ENCODE measurements at places on chromosomes 2 and 18. TPM values are rescaled to one million over a fixed set of nuclear protein-coding genes. Genes with fewer than 3 reads are reported as not detected.

Gene CREG2
- not detected for total RNA-seq

Gene LIMS1
- 375 TPM for total RNA-seq

Gene FOXI3
- not detected for total RNA-seq

Gene CABYR
- 0.60 TPM for total RNA-seq

Gene FBXO15
- 0.20 TPM for total RNA-seq

Gene PTGR3
- 5.9 TPM for total RNA-seq

Gene C2orf72
- total RNA-seq: 2.0 TPM

Gene CHRND
- not detected for total RNA-seq

Gene DSG2
- 5.8 TPM for total RNA-seq
